ENCODE measurements at places on chromosomes 4 and X.

- DNase-seq = no peak
These were observed 37.1 kb upstream of the TMPRSS11E start for GRCh38 chr4:68410149-68410548.

GRCh38 chr4:8747467-8748235, 124.0 kb downstream of the HMX1 start:
- DNase-seq = no peak

- DNase-seq = no peak
These were observed 8.5 kb downstream of the UNC5C start for GRCh38 chr4:95540227-95540626.

GRCh38 chrX:18885328-18886004, 98.4 kb downstream of the PHKA2 start:
- DNase-seq = no peak

GRCh38 chr4:122617597-122618593, 3.0 kb downstream of the IL21 start:
- no peak for DNase-seq

DNA sequence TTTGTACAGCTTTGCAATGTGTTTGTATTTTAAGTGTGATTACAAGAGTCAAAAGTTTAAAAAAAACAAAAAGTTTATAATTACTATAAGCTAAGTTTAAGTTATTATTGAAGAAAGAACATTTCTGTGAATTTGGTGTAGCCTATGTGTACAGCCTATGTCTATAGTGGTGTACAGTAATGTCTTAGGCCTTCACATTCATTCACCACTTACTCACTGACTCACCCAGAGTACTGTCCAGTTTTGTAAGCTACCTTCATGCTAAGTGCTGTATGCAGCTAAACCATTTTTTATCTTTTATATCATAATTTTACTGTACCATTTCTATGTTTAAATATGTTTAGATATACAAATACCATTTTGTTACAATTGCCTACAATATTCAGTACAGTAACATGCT, 182.3 kb downstream of the RPA4 start:
- no peak for DNase-seq

DNA sequence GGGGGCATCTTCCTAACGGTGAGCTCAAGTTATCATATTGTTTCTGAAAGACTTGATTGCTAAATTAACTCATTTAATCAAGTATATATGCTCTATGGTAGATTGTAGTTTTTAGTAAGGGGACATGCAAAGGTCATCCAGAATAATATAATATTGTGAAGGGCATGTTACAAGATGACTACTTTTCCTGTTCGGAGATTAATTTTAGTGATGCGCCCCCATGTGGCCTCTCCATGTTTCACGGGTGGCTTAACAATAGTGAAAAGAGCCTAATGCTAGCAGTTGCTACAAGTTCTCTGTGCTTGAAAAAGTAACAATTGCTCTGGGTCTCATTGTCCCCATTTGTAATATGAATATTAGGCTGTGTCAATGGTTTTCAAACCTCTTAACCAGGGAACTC, 12.2 kb downstream of the SMPX start:
- no peak for DNase-seq

GRCh38 chrX:10620121-10620699, at the start of gene MID1:
TSS of gene MID1 (minus strand) at chrX:10620585. CDS start at chrX:10567547, 53,038 bp downstream.
- DNase-seq = no peak

- DNase-seq = no peak
These were observed 75.6 kb upstream of the RXFP1 start for GRCh38 chr4:158446106-158446505.

- DNase-seq = no peak
These were observed 4.9 kb upstream of the MAGEB17 start for GRCh38 chrX:16162391-16162790.

DNA sequence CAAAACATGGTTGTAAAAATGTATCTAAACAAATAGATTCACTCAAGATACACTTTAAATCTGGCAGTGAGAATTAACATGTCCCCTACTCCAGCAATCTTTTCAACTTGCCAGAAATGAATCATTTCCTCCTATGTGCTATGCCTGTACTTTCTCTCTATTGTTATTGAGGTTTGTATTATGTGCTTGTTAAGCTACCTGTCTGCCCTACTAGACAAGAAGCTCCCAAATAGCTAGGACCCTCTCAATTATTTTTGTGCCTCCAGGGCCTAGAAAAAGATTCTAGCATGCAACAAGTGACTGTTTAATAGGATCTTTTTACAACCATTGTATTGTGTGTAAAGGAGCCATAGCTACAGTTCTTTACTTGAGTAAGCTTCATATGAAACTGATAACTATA, 3.5 kb upstream of the SAP30 start:
- no peak for DNase-seq

GRCh38 chr4:147286846-147287587, 193.9 kb upstream of the EDNRA start:
- no peak for DNase-seq

- DNase-seq = no peak
These were observed 44.0 kb upstream of the IGFBP7 start for GRCh38 chr4:57154191-57154590.

DNA sequence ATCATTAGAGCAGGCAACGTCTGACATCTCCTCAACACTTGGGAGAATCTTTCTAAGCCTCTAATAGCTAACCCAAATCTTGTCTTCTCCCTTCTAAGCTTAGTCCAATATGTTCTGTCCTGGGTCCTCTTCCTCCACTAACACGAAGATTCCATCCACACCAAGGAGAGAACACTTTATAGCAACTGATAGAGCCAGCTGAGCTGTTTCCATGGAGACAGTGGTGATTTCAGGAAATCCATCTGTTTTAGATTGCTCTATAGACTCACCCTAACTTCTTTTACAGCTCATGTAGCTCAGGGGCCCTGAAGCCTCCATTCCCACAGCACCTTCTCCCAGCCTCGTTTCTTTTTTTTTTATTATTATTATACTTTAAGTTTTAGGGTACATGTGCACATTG, 37.4 kb downstream of the SCD5 start:
- no peak for DNase-seq

DNA sequence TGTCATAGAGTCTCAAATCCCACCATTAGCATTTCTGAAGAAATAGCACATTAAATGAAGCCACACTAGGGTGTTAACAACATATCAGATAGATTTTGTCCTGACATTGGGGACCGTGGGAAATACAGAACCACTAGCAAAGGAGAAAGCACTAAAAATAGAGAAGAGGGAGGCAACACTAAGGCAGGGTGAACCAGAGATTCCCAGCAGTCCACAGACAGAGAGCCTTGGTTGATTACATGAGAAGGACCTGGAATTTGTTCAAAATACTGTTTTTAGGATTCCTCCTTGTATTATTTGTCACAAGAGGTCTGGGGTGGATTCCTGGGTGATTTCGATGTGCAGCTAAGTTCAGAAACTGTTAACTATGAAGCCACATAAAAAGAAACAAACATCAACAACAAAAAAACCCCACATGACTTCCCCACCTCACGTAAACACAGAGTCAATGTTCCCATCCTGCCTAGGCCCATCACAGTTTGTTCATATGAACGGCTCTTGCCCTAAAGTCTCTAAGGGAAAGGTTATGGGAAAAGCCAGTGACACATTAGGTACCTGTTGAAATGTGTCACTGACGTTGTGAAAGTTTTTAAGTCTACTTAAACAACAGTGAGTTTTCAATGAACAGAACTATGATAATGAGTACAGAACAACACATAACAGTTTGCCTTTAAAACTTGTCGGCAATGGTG, 23.6 kb upstream of the GRSF1 start:
- DNase-seq = no peak

DNA sequence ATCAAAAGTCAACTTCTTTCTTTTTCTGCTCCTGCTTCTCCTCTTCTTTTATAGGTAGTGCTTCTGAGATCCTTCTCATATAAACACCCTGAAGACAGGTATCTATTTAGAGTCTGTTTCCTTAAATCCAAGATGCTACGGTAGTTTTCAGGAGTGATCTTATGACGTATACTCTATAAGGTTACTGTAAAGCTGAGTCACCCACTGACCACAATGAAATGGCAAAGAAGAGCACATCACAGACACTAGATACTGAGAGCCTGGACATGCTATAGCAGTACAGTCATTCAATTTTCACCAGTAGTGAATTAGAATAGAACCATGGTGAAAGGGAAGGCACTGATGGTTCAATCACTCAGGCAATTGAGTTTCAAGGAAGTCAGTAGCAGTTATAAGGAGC, 412.5 kb downstream of the ADAM29 start:
- DNase-seq = no peak

- no peak for DNase-seq
These were observed 278.9 kb upstream of the GIMD1 start for GRCh38 chr4:106647451-106647850.

- peak; percentile 60 for DNase-seq
These were observed 74.1 kb downstream of the NBDY start for GRCh38 chrX:56802921-56803849.

GRCh38 chrX:17984415-17984814, 123.3 kb upstream of the RAI2 start:
- no peak for DNase-seq

DNA sequence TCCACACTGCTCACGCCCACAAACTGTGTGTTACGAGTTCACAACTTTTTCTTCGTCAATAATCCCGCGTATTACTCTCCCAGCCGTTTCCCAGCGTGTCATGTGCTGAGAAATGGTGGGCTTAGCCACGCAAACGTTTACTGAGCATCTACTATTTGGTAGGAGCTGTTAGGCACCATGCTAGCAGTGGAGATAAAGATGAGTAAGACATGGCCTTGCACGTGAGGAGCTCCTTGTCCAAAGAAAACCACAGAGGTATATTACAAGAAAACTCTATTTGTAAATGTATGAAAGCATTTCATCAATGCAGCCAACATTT, 821 bp upstream of the TMEM128 start:
- DNase-seq = no peak

- no peak for DNase-seq
These were observed 19.4 kb upstream of the YTHDC1 start for GRCh38 chr4:68369142-68369805.

- DNase-seq = no peak
These were observed 132.3 kb upstream of the PJA1 start for GRCh38 chrX:69297506-69297905.

DNA sequence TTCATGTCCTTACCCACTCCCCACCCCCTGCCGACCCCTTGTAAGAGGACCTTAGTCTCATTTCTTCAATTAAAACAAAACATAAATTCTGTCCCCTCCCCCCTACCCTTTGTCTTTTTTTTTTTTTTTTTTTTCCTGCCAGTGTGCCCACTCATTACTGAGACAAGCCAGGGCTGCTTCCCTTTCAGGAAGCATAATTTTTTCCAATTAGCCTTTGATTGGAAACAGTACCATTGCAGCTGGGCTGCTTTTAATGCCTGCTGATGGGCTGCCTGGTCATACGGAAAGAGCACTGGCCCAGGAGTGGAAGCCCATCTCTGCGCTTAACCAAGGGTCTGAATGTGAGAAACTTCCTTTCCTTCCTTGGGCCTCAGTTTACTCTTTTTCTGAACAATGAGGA, 18.6 kb upstream of the CAPN6 start:
- DNase-seq = no peak

- DNase-seq = peak; percentile 3
These were observed 46.4 kb downstream of the PAGE2 start for GRCh38 chrX:55135171-55135570.

DNA sequence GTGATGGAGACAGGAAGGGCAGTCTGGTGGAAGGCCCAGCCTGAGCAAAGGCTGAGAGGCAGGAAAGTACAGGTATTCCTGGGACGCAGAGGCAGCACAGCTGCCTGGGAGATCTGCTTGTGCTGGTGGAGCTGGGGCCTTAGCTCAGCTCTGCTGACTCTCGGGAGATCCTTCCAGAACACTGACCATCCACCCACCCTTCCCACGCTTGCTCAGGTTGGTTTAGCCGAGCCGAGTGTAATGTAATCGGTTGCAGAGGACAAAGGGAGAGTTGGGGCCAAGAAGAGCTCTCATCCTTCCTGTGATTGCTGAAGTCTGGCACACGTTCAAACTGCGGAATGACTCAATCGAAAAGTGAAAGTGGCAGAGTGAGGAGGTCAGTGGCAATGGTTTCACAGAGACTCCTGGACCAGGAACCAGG, 43.1 kb upstream of the GPR78 start:
- DNase-seq = no peak

DNA sequence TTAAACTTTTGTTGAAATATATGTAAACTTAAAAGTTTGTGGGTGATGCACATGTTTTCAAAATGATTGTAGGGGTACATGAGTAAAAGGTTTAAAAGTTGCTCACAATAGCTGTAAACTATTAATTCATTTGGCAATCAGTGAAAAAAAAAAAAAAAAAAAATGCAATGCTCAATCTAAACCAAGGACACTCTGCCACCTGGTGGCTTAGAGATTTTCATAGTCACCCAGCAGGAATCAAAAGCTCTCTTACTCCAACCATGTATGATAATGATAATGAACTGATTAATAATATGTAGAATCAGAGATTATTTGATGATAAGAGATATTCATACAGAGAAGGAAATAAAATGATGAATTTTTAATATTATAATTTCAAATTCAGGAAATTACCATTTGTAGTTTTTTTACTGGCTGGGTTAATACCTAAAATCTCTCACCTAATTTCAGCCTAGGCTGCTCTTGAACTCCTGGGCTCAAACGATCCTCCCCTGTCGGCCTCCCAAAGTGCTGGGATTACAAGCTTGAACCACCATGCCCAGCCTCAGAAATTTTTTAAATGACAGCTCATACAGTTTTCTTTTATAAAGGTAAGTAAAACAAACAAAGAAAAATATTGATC, 46.9 kb upstream of the SLC25A4 start:
- no peak for DNase-seq

- no peak for DNase-seq
These were observed 217.6 kb downstream of the ZNF674 start for GRCh38 chrX:46327566-46328115.

GRCh38 chrX:7318241-7318640, 170.3 kb upstream of the PUDP start:
- DNase-seq = no peak

All from activated T-helper 1 cell treated with Interleukin-2 at 50 U/mL for 16 hours (primary cell).